AG04449 (cell line): ENCODE measurements at places on chromosomes 3 and 15.

GRCh38 chr3:67526246-67526645, 128.2 kb downstream of the SUCLG2 start:
- DNase-seq: peak; percentile 83

DNA sequence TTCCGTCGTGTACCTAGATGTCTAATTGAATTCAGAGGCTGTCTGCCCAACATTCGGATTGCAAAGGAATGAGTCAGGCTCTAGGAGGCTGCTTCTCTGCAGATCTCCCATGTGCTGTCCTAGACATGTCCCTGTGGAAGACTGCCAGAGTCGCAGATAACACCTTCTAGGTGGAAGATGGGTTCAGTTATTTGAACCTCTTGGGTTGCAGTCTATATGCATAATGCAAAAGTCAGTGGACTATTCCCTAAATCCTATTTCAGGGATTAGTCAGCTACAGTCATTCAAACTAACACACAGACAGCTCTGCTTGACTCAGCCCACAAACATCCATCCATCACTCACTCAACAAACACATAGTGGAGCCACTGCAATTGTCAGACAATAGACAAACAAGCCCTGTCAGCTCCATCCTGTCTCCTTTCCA, 300.0 kb upstream of the CTNNB1 start:
- no peak for DNase-seq

DNA sequence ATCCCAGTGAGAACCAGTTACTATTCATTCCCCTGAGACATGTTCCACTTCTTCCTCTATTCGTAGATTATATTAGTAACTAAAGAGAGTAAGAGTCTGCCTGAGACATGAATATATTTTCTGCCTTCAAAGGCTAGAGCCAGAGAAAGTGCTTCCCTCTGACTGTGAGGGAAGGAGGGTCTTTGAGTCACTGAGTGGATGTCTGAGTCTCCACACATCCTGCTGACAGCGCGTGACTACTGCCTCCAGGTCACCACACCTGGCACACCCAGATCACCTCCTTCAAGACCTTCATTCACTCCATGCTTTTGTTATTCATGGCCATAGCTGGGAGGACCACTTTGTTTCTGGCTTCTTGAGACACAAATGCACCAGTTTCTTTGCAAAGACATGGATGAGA, 135.6 kb downstream of the SOX2 start:
- no peak for DNase-seq

DNA sequence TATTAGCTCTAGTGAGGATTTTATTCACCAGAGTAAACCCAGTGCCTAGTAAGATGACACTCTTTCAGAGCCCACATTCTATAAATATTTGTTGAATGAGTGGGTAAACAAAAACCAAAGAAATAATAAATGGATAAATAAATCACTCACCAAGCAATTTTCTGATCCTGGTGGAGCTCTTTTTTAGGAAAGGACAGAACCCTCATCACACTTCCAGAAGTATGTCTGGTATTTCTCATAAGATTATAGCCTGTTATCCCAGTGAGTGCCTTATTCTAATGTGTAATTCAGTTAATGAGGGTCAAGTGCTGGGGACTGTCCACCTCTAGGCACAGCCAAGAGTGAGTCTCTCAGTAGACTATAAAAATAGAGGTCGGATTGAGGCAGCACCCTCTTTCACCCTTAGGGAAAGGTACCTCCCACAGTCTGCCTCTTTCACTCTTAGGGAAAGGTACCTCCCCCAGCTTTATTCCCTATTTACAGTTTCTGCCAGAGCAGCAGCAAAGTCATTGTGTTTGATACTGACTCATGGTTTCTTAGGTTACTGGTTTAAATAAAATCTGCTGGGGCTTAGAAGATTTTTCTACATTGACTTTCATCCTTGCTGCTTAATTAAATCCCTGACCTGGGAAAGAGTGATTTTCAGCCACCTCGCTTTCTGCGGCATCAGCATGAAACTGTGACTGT, 145.0 kb downstream of the STAC start:
- no peak for DNase-seq

DNA sequence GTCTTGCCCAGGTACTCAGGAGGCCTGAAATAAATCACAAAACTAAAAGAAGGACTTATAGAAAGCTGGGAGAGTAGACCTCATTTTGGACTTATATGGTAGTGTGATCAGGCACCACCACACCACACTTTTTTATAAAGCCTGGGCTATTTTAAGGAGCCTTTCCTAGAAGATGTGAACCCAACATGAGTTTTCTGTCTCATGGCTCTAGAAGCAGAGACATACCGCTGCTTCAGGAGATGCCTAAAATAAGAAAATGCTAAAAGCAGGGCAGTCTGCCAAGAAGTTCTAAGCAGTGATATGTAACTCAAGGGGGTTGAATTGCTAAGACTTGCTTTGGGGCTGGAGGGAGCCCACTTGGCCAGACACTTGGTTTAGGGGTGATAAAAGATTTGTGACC, 49.6 kb downstream of the SUMF1 start:
- no peak for DNase-seq

DNA sequence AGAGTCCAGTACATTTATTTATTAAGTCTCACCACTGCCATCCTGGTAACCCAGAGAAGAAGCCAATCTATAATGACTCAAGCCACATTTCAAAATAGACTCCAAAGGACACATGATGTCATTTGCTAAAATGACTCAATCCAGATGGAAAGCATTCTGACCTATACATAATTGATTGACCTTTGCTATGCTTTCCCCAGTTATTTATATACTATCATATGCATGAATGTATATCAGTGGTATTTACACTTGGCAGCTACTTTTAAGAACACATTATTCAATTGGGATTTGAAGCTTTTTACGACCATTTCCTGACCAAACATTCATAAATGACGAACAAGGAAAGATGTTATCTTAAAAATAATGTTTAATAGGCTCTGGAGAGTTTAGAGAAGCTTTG, 297.2 kb downstream of the FHIT start:
- peak; percentile 72 for DNase-seq
